ENCODE measurements at places on chromosomes 6 and 20. TPM values are rescaled to one million over a fixed set of nuclear protein-coding genes. Genes with fewer than 3 reads are reported as not detected.

DNA sequence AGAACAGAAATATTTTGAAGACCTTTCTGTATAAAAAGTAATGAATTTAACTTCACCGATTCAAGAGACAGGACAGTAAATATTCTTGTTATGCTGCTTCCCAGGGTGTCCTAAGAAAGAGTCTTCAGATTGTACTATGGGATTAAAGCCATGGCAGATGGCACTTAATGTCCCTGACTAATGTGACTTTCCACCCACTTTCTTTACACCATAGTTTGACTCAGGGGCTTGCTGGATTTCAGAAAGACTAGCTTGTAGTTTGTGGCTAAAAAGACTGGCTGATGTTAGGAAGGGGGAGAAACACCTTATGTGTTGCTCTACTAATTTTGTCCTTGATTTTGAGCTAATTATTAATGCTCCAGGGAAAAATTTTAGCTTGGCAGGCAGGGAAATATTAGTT, 75.9 kb downstream of the UTRN start:
- no peak for DNase-seq

DNA sequence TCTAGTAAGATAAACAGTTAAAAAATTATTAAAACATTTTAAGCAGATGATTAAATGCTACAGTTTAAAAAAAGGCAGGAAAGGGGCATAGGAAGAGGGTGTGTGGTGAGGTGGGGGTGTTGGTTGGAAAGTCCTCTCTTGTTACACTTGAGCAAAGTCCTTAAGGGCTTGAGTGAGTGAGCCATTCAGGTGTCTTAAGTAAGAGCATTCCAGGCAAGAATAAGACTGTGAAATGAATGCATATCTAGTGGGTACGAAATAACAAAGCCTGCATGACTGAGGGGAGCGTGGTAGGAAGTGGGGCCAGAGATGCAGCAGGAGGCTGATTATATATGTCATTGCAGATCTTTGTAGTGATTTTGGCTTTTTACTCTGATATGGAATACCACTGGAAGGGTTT, 5.1 kb downstream of the CDKAL1 start:
- DNase-seq = no peak

DNA sequence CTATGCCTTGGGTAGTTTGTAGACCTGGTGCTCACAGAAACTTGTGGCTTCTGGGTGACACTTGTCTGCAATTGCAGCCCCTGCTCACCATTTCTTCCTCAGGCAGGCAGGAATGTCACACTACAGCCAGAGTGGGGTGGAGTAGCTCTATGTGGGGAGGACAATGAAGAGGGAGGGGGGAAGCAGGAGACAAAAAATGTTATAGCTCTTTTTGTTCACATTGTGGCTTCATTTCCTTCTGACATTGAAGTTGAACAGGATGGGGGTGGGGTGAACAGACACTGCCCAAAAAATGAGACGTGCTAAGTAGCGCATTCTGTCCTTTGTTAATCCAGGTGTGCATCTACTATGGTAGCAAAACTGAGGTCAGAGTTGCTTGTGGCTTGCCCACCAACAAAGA, at the start of gene THEMIS:
Gene THEMIS, minus strand, starts transcription at position 124 of the 400 bp plus-strand sequence. CDS start 126 bp downstream, outside the sequence.
- DNase-seq = peak; percentile 64

GRCh38 chr20:36866164-36866563, 9.8 kb upstream of the TLDC2 start:
- DNase-seq = no peak

GRCh38 chr20:37395921-37396415, 50.0 kb downstream of the SRC start:
- DNase-seq = no peak

DNA sequence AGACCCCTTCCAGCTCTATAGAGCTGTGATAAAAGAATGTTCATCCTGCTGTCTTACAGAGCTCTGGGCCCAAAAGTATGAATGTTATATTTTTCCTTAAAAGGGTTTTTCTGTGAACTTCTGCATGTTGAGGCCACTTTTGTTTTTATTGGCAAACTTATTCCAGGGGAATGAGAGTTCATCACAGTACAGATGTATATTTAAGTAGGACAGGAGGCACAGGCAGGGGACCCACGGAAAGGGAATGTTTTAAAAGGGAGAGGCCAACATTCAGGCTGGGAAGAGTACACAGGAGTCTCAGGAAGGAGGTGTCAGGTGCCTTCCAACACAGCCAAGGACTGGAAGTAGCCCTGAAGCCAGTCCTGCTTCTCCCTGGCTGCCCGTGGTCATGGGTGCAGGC, 148.4 kb downstream of the EYA2 start:
- DNase-seq = no peak

DNA sequence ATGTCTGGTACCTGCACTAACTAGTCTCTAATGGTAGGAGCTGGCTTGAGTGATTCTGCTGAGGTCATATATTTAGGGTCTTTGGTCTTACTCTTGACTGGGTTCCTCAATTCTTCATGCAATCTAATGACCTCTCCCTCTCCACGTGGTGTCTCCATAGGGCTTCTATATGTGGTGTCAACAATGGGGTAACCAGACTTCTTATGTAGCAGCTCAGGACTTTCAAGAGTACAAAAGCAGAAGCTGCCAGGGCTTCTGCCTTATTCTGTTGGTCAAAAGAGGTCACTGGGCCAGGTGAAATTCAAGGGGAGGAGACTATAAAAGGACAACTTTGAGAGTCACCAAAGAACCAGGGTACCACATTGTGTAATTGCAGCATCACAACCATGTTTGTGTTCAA, 54.3 kb downstream of the NUS1 start:
- DNase-seq = no peak

GRCh38 chr20:11686820-11687543, 230.7 kb upstream of the BTBD3 start:
- peak; percentile 4 for DNase-seq

DNA sequence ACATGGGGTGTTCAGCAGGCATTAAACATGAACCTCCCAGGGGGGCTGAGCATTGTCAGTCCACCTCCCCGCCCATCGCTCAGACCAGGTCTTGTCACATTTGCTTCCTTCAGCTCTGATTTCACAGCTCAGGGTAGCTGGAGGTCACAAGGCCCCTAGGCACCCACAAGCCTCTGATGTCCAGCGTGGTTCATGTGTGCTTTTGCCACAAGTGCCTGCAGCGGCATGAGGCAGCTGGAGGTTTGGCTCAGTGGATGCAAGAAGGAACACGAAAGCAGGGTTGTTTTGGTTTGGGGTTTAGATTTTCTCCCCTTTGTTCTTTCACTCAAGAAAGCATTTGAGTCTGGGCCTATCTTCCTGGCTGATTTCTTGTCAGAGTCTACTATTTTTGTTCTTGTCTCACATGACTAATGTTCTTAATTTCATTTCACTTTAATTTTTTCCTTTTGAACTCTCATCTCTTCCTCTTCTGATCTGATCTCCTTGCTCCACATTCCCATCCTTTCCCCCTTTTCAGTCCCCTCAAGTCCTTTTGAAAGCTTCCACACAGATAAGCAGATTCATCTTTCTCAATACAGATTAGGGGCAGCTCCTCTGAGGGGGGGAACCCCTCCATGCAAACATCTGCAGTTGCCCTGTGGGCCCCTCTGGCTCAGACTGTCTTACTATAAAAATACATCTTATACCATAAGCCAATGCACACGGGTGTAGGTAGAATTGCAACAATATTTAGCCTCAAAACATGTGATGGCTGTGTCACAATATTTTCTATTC, 68.1 kb upstream of the CEP85L start:
- DNase-seq = peak; percentile 66

- DNase-seq = no peak
Measured at GRCh38 chr6:149901444-149902140, 3.7 kb upstream of the RAET1E start.

GRCh38 chr20:33018169-33018931, 10.8 kb downstream of the BPIFB2 start:
- DNase-seq = no peak

- DNase-seq = peak; percentile 82
Measured at GRCh38 chr6:12289933-12290820, at the start of gene EDN1. Gene EDN1, plus strand, starts transcription at chr6:12290361. Its CDS starts 269 bp downstream, at chr6:12290630.

The PI16 gene
- total RNA-seq = 0.96 TPM

The TRERF1 gene
- 14.5 TPM for total RNA-seq
